ENCODE measurements at places on chromosomes 3 and 15.

- peak; percentile 84 for DNase-seq
Measured at GRCh38 chr3:11168881-11169805, 14.8 kb downstream of the HRH1 start.

DNA sequence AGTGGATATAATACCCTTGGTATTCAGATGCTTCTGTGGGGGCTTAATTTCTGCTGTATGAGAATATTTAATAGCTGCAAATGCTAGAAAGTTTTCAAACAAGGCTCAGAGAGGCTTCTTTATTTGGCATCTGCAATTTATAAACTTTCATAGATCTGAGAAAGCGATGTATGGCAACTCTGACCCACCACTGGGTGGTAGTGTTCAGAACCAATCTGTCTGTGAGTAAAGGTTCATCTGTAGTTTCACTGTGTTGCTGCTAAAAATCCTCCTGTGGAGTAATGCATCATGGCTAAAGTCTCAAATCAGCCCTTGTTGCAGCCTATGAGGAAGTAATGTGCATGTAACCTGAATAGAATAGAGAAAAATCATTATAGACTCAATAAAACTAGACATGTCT is 47.4 kb downstream of the CLSTN2 start:
- no peak for DNase-seq

GRCh38 chr15:89023311-89023961 is 64.8 kb upstream of the ABHD2 start:
- DNase-seq = peak; percentile 41

DNA sequence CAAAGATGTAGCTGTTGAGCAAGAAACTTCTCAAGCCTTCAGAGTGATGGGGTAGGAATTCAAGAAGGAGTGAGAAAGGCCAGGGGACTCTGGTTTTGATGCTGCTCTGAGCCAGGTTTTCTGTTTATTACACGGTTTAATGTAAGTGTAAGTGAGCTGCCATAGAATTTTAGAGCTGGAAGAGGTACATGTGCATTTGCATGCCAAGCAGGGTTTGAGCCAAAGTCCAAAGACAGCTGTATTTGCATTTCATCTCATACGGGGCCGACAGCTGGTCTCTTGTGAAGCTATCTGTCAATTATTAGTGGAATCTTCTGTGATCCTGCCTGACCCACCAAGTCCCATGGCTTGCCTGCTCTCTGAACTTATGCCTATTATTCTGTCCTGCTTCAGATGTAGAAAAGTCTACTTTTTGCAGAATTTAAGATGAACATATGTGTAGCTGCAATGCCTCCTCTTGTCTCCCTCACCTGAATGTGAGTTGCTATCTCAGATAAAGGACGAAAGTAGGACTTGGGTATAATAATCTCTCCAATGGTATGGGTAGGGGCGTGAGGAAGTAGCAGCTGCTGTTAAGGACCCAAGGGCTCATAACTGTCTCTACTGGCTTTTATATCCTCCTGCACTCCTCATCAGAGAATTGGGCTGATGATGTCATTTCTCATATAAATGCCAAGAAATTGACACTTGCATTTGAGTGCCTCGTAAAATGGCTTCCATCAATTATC is 160.0 kb downstream of the SQOR start:
- DNase-seq = no peak

- DNase-seq = no peak
Measured at GRCh38 chr15:85899927-85900326, 105.2 kb upstream of the KLHL25 start.

DNA sequence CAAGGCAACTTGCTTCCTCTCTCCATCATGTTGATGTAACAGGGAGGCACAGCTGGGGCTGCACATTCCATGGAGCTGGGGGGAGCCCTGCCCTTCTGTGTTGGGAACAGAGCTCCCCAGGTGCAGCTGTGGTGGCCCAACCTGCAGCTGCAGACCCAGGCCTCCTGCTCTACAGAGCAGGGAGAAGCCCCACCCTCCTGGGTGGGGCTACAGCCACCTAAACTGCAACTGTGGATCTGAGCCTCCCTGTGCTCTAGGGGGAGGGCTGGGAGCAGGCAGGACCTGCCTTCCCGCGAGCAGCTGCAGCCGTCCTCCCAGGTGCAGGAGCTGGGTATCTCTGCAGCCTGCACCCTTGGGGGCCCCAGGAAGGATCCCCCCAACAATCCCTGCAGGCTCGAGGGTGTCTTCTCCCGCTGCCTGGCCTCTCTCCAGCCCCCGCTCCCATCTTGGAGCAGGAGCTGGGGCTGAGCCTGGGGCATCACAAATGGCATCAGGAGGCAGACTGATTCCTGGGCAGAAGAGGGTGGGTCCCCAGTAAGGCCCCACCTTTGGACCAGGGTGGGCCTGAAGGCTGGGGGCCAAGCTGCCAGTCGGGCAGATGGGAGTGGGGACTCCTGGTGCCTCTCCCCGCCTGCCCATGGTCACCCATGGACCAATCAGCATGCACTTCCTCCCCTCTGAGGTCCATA is 7.4 kb downstream of the LRRC58 start:
- DNase-seq = no peak

GRCh38 chr3:43723121-43723734 is 32.5 kb downstream of the ABHD5 start:
- no peak for DNase-seq

- DNase-seq = peak; percentile 53
Measured at GRCh38 chr3:73614419-73614818, 10.3 kb downstream of the PDZRN3 start.

DNA sequence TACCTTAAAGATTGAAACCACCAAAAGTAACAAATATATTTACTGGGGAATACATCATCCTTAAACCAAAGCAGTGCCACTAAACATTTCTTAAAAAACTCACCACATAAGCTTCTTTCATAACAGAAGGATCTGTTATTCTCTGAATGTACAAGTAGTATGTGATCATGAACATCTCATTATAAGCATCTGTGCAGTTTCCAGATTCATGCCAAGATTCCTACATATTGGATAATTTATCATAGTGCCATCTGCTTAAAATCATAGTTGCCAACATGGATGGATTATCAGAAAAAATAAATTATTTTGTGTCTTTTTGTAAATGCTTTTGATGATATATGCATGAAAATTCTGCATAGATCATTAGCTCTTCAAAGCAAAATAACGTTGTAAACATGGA is 21.8 kb upstream of the BCHE start:
- no peak for DNase-seq

DNA sequence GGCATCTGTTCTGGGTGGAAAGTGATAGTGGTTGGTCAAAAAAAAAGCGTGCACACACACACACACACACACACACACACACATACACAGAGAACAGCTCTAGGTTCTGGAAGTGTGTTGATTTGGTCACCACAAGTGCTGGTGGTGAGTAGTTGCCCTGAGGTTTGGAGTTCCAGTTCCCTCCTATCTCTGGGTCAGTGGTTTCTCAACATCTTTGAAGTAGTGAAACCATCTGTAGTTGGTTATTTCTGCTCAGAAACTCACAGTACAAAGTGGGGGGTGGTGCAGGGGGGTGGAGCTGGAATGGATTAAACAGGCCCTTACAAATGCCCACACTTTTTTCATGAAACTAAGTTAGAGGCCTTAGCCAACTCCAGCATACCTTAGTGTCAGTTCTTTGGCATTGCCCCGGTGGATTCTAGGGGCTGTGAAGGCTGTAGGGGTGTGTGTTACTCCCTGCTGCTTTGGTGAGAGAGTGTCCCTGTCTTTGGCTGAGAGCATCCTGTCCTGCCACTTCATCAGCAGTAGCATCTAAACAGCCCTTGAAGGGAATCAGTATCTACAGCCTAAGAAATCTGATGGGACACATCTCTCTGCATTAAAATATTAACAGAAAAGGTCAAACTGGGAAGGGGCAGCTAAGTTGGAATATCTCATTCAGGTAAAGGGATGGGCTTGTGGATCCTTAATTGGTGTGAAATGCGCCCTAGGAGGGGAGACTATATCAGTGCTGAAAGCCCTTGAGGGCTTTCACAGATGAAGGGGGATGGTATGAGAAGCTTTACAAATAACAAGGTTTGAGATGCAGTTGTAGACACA is 20.6 kb downstream of the SMAD3 start:
- DNase-seq = peak; percentile 85

DNA sequence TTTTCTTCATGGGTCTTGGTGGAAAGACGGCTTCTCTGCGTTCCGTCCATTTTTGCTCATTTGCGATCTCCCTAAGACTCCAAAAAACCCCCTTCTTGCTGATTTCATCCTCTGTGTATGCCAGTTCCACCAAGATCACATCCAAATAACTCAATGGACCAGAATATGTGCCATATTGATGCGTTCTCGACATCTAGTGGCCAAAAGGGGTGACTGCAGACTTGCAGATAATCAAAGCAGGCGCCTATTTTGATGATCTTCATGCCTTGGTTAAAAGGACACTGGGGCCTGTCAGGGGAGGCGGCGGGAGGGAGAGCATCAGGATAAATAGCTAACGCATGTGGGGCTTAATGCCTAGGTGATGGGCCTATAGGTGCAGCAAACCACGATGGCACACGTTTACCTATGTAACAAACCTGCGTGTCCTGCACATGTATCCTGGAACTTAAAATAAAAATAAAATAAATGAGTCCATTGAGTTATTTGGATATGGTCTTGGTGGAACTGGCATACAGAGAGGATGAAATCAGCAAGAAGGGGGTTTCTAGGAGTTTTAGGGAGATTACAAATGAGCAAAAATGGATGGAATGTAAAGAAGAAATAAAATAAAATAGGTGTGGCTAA is 104.2 kb upstream of the RAD18 start:
- peak; percentile 68 for DNase-seq

GRCh38 chr3:181250714-181251113 is 261.2 kb upstream of the DNAJC19 start:
- no peak for DNase-seq

DNA sequence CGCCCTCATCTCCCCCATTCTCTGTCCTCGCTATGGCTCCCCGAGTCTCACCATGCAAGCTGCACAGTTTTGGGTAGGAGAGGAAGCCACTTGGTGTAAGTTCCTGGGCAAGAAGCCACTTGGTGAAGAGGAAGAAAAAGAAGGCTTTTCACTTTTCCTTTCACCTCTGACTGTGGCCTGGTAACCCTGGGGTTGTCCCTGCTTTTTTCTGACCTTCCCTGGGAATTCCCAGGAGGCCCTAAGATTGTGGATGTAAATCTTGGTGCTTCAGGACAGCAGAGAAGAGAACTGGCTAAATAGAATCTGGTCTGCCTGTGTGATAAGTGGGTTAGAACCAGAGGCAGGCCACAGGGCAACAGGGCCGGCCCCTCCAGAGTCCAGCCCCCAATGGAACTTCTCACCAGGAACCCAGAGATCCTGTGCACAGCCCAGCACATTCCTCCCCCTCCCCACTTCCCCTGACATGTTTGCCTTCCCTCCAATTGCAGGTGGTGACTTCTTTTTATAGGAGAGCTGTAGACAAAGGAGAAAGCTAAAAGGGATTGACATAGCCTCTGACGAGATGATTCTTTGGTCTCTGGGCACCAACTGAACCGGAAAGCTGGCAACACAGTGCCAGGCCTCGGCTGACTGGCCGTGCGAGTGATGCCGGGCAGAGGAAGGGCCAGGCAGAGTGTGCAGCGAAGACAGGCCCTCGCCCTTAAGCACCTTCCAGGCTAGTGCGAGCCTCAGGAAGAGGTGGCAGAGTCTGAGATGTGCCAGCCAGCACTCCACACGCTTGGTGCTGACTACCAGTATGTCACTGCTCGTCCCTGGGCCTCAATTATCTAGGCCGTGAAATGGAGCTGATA is 19.4 kb upstream of the SKOR1 start:
- no peak for DNase-seq

DNA sequence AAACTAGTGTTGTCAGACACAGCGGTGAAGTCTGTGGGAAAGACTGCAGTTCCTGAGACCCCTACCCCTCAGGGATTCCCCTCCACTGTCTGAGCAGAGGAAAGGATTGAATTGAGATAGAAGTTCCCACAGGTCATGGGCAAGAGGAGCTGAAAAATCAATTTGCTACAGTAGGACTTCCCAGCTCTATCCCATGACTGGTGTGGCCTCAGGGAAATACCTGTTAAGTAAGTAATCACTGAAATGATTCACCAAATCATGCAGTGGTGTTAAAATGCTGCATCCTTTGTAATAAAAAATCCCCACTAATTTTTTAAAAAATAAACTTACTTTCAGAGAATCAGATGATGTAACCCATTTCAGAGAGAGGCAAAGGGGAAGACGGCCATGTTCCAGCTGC is 45.0 kb upstream of the SPRED1 start:
- DNase-seq = peak; percentile 57

- DNase-seq = no peak
Measured at GRCh38 chr15:38809621-38810020, 245.0 kb upstream of the RASGRP1 start.

GRCh38 chr3:177600411-177600810 is 403.1 kb upstream of the TBL1XR1 start:
- DNase-seq = no peak

DNA sequence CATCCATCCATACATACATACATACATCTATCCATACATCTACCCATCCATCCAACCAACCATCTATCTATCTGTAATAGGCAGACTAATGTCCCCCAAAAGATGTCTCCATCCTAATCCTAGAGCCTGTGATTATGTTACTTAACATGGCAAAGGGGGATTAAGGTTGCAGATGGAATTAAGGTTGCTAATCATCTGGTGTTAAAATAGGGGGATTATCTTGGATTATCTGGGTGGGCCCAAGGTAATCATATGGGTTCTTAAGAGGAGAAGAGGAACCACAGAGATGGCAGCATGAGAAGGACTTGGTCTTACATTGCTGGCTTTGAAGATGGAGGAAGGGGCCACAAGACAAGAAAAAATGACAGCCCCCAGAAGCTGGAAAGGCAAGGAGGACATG is 14.7 kb upstream of the RPL29 start:
- no peak for DNase-seq

DNA sequence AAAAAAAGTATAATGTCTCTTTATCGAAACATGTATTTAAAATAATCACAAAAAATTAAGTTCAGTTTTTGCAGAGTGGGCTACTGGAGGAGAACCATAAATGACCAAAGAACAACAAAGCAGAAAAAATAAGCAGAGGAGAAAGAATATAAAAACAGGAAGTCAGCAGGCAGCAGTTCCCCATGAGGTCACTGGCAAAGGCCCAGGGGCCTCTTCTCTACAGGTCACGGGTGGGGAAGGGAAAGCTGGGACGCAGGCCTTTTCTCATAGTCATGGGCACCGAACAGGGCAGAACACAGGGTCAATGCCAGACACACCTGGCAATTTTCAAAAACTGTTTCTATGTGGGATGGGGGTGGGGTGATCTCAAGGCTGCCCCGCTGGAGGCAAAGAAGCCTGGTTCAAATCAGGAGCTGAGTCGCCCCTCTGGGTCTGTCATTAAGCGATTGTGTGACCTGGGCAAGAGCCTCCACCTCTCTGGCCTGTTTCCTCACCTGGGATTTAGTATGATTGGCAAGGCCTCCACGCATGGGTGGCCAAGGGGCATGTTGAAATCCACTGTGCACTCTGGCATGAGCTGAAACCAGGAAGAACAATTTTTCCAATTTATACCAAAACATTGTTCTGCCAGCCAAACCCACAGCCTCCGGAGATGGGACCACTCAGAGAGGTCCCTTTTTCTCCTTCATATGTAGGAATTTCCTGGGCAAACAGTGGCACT is 43.8 kb upstream of the UACA start:
- DNase-seq = no peak

- no peak for DNase-seq
Measured at GRCh38 chr15:26711445-26711844, 61.4 kb downstream of the GABRB3 start.

GRCh38 chr3:130414457-130414856 is 69.0 kb downstream of the COL6A5 start:
- no peak for DNase-seq

Data from EL (cell line).